Fibroblast of skin of abdomen (primary cell): ENCODE measurements at places on chromosomes 6 and 20.
A peak's percentile ranks its signal among the peaks of the same experiment; 100 is the strongest.

DNA sequence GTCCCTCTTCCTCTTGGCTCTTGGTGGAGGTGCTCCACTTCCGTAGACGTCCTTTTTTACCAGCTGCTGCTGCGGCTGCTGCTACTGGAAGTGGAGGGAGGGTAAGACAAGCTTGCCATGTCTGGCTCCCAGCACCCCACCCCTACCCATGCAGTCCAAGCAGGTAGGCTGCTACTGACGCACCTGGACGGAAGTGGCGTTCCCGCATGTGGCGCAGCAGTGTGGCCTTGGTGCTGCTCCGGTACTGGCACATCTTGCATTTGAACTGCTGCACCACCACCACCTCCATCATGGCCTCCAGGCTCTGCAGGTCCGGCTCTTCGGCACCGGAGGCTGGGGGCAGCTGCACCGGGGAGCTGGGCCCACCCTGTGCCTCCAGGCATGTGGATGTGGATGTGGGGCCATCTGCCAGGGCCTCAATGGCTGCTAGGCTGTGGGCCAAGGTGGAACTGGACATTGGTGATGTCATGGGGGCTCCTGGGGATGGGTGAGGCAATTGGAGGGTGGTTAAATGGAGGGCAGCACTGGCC, 4.4 kb downstream of the ZNF335 start:
- no peak for DNase-seq

- DNase-seq = no peak
Measured at GRCh38 chr6:170165085-170165470, 125.8 kb downstream of the DLL1 start.

- no peak for DNase-seq
Measured at GRCh38 chr6:105606831-105607463, 204.1 kb upstream of the PREP start.

GRCh38 chr20:63072991-63073737, 66.4 kb upstream of the BHLHE23 start:
- DNase-seq = no peak

- DNase-seq = no peak
Measured at GRCh38 chr6:71982389-71982788, 96.0 kb downstream of the RIMS1 start.

DNA sequence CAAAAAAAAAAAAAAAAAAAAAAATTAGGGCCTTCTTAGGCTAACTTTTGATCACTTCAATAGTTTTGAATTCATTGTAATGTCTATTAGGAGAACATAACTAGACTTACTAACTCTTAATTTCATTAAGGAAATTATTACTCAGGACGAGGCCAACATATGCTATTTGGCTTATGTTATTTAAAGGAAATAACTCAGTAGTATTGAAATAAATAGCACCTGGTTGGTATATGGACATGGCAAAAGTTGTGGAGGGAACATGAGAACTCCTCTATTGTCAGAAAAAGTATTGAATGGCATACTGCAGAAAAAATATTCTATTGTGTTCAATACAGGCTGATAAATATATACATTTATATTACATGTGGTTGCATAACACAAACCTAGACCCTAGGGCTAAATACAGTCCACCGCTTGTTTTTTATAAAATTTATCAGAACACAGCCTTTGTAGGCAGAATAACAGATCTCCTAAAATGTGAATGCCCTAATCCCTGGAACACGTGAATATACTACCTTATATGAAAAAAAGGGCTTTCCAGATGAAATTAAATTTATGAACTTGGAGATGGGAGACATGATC, 18.0 kb downstream of the CYP24A1 start:
- DNase-seq = no peak

GRCh38 chr6:163860287-163861081, 446.0 kb downstream of the QKI start:
- DNase-seq = peak; percentile 73

DNA sequence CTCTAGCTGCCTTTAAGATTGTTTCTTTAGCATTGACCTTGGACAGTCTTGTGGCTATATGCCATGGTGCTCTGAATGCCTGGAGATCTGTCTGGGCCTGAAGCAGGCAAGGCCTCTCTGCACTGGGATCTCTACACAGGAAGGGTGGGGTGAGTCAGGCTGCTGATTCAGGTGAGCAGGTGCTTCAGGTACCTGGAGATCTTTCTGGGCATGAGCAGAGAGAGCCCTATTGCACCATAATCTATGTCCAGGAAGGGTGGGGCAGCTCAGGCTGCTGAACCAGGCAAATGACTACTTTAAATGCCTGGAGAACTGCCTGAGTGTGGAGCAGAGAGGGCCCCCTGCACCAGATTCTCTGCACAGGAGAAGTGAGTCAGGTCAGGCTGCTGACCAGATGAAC, 94.5 kb downstream of the TPBG start:
- no peak for DNase-seq

DNA sequence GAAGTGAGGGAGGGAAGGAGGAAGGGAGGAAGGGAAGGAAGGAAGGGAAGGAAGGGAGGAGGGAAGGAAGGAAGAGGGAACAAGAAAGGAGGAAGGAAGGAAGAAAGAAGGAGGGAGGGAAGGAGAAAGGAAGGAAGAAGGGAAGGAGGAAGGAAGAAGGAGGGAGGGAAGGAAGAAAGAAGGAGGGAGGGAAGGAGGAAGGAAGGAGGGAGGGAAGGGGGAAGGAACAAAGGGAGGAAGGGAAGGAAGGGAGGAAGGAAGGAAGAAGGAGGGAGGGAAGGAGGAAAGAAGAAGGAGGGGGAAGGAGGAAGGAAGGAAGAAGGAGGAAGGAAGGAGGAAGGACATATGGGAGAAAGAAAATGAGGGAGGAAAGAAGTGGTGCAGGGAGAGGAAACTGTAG, 184.7 kb upstream of the PMEPA1 start:
- DNase-seq = no peak

- DNase-seq = no peak
Measured at GRCh38 chr6:20334334-20334733, 67.3 kb upstream of the E2F3 start.

DNA sequence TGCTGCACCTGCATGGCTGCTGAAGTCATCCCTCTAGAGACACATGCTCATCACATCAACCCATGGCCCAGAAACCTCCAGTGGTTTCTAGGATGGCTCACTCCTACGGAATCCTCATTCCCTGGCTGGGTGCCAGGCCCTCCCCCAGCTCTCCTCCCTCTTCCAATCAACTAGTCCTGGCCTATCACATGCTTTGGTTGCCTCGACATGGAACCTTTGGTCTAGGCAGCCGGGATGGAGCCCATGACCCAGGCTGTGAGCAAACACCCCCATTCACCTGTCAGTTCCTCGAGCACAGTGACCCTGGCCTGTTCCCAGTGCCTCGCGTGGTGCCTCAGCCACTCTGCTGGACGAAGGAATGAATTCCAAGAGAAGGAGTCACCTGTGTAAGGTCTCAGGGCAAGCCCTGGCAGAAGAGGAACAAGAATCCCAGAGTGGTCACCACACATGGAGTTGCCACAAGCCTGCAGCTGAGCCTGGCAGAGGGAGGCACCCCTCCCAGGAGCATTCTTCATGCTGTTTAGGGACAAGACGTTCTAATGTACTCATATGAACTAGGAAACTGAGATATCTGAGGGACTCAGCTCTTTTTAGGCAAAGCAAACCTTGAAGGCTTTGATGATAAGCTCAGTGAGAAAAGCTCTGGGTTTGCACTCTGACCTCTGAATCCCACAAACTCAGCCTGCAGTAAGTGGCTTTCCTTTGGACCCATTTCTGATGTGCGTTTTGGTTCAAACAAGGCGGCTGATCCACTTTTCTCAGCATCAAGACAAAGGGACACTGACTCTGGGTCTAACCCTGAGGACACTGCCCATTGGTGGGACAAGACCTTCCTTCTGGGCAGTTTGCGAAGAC, 40.2 kb downstream of the PPP1R3G start:
- peak; percentile 70 for DNase-seq

DNA sequence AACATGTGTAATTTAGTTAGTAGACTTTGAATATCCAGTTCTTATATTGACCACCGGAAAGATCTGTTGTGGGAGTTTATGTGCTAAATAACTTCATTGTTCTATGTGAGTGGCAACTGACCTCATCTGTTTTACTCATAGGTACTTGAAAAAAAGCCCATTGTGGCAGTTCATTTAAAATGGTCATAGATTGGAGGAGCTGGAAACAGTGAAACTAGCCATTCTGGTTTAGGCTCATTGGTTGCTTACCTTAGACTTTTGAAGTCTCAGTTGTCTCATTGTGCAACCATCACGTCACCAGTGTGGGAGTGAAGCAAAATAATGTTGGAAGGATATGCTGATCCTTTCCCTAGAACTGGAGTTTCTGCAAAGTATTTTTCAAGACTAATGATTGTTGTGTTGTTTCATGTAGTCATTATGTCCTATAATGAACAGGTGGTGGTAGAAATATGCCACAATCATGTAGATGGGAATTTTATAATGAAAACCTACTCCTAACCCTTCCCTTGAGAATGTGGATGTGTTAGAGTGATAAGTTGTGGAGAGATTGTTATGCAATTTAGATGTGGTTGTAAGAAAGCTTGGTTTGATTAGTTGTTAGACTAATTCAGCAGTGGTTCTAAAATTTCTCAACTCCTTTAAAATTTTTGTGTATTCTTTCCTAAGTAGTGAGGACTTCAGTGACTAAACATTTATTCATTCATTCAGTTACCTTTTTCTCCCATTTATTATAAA, 18.3 kb downstream of the DSP start:
- no peak for DNase-seq

DNA sequence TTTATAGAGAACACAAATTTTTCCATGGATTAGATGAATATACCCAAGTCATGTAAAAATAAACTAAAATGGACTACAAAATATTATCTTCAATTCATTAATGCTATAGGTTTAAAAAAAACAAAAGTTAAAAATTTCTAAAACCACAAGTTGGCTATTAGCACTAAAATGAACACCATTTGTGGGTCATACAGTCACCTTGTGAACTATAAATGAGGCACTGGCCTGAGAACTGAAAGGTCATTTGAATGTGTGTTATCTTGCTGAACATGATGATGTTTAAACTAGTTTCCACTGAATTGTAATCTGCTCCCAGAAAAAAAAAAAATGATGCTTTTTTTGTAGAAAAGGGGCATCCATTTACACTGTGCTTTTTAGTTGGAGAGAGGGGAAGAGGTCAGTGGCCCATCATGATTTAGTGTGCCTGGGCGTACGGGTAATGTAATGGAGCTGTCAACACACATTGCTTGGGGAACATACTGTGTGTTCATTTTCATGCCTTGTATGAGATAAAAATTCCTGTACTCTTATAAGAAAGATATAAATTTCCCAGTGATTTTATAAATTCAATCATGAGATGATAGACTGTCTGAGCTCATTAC, 96.6 kb upstream of the FKBP1C start:
- DNase-seq = no peak

DNA sequence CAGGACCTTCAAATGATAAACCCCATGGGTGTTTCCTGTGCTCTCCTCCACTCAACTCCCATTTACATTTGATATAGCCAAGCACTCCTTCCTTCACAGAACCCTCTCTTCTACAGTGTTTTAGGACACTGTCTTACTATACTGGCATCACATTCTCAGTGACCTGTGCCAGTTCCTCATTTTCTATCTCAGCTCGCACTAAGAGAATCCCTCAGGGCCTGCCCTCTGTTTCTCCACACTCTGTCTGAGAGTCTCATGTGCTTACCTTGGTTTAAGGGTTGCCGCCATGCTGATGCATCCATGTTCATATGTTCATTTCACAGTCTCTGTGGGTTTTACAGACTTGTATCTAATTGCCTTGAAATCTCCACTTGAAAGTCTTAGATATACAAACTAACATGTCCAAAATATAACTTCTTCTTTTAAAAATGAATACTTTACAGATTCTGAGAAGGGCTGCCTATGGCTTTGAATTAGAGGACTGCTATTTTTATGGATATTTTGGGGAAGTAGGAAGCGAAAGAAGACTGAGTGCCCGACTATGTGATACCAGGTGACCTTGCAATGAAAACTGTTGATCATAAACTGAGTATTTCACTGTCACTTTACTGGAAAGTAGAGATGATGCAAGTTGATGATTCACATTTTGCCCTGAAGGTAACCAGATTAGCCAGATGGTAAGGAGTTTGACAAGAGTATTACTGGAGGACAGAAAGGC, 153.1 kb upstream of the SIM1 start:
- DNase-seq = no peak

- DNase-seq = peak; percentile 49
Measured at GRCh38 chr6:70166088-70166958, 136.6 kb downstream of the COL9A1 start.

DNA sequence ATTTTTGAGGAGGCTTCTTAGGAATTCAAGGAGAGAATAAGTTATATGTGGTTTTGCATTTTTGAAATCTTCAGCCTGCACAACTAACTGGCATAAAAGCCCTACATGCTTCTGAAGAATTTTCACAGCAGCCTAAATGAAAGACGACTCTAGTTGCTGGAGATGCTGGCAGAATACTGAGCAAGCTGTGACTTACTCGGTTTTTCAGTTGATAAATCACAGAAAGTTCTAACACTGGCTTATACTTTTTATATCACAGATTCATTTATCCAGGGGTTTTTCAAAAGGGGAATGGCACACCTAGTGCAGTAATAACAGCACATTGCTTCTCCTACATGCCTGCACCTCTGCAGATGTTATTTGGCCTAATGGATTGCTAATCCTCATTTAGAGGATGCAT, 134.6 kb downstream of the IMPG1 start:
- DNase-seq = no peak

- DNase-seq = no peak
Measured at GRCh38 chr6:139028215-139028657, 309 bp upstream of the ABRACL start.

GRCh38 chr6:80789912-80790570, 683.6 kb downstream of the BCKDHB start:
- peak; percentile 75 for DNase-seq

GRCh38 chr6:13557841-13558240, 16.6 kb upstream of the SIRT5 start:
- DNase-seq = no peak

GRCh38 chr6:82040405-82041221, 206.9 kb downstream of the IBTK start:
- peak; percentile 68 for DNase-seq

DNA sequence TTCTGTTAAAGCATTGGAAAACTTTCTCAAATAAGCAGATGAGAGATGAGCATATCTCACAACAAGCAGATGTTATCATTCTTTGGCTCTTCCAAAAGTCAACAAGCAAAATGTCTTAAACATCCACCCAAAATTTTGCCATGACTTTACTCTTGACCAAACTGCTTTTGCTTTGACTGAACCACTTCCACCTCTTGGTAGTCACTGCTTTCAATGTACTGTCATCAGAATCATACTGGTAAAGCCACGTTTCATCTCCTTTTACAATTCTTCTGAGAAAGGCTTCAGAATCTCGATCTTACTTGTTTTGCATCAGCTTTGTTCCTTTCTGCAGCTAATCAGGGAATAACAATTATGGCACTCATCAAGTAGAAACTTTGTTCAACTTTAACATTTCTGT, 498.5 kb upstream of the GJE1 start:
- no peak for DNase-seq
